NB4 (cell line): ENCODE measurements at places on chromosomes 7 and 10.
A peak's percentile ranks its signal among the peaks of the same experiment; 100 is the strongest.

DNA sequence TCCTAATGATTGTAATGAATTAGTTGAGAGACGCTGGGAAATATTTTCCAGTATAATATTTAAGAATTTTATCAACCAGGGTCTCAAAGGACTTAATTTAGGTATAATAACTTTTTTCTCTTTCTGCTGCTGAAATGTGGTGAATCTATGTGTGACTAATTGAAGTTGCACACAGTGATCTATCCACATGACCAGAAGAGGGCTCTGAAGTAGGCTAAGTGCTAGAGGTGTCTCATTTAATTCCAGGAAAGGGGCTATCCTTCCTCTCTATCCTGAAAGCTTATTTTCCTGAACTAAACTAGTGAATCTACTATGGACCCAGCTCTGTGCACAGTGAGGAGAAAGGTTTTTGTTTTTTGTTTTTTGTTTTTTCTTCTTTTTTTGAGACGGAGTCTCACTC lies 294.4 kb upstream of the MYO3A start:
- no peak for DNase-seq

GRCh38 chr7:110620110-110620735 lies 470.7 kb upstream of the LRRN3 start:
- no peak for DNase-seq

GRCh38 chr10:125350519-125350918 lies 190.2 kb upstream of the CTBP2 start:
- no peak for DNase-seq

GRCh38 chr10:133357285-133358161 lies at the start of gene FUOM:
TSS of gene FUOM (minus strand) at chr10:133358019. CDS start at chr10:133358007, 12 bp downstream.
- DNase-seq, result peak; percentile 93

- DNase-seq, result peak; percentile 77
Observed at GRCh38 chr10:30467651-30468338, 33.8 kb downstream of the MAP3K8 start.

GRCh38 chr7:72438491-72438890 lies 26.4 kb upstream of the CALN1 start:
- DNase-seq, result no peak

DNA sequence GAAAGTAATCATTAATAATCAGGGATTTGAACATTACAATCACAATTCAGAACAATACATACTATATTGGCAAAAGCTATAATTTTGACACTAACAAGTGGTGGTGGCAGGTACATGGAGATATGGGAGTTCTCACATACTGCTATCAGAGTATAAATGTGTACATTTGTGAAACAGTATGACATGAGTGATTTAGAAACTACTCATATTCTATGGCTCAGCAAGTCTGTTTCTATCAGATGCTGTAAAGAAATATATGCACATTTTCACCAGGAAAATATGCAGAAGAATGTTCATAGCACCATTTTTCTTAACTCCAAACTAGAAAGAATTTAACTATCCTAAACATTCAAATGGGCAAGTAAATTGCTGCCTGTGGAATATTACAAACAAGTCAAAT lies 620.0 kb downstream of the SH2D4B start:
- DNase-seq, result no peak

GRCh38 chr10:121113385-121113696 lies 262.2 kb downstream of the WDR11 start:
- DNase-seq, result no peak

GRCh38 chr7:101784292-101785127 lies 32.9 kb upstream of the CUX1 start:
- DNase-seq, result peak; percentile 79

- no peak for DNase-seq
Observed at GRCh38 chr7:35454575-35455385, 200.9 kb upstream of the TBX20 start.

DNA sequence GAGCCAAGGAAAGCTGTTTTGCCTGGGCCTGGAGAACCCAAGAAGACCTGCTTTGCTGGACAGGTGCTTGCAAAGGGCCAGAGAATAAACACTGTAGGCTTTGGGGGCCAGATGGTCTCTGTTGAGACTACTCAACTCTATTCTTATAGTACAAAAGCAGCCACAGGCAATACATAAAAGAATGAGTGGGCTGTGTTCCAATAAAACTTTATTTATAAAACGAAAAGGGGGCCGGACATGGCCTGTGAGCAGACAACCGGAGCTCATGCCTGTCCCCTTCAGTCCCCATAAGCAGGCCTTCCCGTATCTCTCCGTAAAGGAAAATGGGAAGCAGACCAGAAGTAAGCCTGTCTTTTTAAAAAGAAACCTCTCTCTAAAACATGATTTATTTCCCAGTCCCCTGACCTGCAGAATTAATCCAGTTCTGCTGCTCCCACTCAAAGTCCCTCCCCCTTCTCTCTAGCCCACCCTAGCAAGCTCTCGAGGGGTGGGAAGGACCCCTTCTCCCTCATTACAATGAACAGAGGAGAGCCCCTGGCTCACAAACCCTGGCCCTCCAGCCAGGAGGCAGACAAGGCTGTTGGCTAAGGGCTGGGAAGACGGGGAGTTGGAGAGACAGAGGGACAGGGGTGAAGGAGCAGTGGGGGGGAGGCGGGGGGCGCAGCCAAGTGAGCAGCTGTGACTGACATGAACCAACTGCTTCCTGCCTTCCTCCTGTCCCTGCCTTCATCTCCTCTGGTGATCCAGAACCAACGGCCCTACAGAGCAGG lies 177.8 kb downstream of the NEURL1 start:
- DNase-seq, result no peak

- DNase-seq, result peak; percentile 50
Observed at GRCh38 chr7:124152859-124153692, 120.2 kb upstream of the TMEM229A start.

GRCh38 chr7:45174966-45175765 lies 17.6 kb downstream of the RAMP3 start:
- DNase-seq, result no peak

- DNase-seq, result no peak
Observed at GRCh38 chr7:113279256-113279655, 160.9 kb upstream of the SMIM30 start.

DNA sequence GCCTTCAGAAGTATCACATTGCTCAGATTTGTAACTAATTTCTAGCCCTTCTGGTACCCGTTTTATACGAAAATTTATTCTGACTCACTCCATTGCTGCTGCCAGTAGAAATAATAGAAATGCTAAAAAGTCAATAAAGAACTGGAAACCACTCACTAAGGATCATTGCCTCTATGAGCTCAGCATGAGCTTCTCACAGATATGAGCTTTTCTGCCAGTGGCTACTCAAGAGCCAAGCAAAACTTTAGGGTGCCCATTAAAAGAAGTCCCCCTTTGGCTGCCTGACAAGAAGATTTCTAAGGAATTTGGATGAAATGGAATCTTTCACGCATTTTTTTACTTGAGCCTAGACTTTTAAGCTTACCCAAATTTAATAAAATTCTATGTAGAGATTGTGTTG lies 52.5 kb downstream of the GPR37 start:
- no peak for DNase-seq

DNA sequence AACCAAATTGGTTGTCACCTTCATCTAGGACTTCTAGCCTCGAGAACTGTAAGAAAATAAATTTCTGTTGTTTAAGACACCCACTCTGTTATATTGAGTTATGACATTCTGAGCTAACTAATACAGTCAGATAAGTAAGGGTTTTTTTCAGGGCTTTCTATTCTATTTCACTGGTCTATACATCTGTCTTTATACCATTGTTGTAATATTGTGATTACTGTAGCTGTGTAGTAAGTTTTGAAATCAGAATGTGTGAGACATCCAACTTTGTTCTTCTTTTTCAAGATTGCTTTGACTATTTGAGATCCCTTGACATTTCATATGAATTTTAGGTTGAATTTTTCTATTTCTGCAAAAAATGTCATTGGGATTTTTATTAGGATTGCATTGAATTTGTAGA lies 7.5 kb downstream of the IFIT1 start:
- DNase-seq, result no peak

- DNase-seq, result no peak
Observed at GRCh38 chr10:110151467-110151866, 55.9 kb upstream of the MXI1 start.

DNA sequence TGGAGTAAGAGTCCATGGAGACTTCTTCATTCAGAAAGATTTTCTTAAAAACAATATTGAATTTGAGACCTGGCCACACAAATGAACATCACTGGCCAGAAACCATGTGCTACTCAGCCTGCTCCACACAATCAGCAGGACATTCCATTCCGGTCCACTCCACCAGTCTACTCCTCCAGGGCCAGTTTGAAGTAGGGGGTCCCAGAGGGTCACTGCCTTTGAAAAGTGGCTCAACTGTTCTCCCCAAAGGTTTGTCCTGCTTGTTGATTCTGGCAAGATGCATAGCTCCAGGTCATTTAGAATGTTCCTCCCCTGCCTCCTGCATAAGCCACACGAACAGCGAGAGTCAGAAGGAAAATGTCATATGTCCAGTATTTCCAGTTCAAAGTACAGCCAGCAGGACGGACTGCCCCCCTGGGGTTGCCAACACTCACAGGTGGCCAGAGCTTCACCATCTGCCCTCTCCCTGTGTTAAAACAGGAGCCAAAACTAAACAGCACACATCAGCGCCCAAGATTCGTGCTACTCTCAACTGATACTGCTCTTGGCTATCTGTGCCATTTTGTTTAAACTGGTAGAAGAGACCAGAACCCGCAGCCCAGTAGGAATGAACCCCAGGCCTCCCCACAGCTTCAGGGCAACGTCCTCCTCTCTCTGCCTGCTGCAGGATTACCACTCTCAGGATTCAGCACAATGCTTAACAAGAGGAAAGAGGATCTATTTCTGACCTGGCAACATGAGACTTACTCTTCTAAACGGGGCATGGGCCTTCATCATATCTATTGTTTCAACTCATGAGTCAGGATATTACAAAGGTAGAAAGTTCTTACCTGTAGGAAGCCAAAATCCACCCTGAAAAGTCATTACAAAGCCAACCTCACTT lies 11.3 kb downstream of the GRB10 start:
- DNase-seq, result no peak

DNA sequence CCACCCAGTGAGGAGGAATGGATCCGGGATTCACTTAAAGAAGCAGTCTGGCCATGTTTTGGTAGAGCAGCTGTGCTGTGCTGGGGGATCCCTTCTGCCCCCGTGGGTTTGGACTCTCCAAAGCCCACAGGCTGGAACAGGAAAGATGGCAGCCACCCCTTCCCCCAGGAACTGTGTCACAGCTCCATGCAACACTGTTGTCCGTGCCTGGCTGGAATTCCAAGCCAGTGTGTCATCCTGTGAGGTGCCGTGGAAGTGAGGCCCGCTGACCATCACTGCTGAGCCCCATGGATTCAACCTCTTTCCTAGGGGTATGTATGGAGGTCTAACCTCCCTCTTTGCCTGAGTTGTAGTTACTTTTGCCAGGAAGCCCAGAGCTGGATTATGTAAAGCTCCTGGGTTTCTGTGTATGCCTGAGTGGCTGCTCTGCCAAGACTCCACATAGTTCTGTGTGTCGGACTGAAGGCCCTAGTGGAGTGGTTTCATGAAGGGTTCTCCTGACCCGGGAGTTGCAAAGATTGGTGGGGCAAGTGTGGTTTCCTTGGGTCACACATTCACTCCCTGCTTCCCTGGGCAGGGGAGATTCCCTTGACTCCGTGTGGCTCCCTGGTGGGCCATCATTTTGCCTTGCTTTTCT lies 35.1 kb upstream of the PCGF5 start:
- no peak for DNase-seq

DNA sequence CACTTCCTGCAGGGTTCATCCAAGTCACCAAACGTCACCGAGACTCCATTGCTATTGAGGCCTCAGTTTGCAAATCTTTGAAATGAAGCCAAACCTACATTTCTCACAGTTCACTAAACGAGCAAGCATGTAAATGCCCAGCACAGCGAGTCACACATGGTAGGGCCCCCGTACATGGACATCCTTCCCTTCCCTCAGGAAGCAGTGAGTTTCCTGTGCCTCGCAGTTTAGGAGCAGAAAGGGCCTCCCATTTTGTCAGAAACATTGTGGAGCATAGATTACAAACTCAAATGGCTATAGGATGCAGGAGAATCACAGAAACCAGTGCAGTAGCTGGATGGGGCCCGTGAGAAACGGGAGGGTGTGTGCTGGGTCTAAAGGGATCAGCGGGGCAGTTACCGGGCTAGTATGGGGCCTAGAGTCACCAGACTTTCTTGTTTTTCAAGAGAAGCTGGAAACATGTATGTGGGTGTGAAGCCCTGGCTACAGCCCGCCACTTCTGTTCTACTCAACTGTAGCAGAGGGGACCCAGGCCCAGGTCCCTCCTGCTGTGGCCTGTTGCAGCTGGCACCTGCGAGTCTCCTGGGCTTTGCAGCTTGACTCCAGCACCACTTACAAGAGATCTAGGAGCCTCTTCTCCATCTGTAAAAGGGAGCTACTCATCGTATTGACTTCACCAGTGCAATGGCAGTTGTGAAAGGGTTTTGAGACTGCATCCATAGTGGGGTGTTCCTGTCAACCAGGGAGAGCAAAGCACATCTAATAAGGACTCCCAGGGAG lies 14.2 kb upstream of the SLC18A3 start:
- no peak for DNase-seq

DNA sequence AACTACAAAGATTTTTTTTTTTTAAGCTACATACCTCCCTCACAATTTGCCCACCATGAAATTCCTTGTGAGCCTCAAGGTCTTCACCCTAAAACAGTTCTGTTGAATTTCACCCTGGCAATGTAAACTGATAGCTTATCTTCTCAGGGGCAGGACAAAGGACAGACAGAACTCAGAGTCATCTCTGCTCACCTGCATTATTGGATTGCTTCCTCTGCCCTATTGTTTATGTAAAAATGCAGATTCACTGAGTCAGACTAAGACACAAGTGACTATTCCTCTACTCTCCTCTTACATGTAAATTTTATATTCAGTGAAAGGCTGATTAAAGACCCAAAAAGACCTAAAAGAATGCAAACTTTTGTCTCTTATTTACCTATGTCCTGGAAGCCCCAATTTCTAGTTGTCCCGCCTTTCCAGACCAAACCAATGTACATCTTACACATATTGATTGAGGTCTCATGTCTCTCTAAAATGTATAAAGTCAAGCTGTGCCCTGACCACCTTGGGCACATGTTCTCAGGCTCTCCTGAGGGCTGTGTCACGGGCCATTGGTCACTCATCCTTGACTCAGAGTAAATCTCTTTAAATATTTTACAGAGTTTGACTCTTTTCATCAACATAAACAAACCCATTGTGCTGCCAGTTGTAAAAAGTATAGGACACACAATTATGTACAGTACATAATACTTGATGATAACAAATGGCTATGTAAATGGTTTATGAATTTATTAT lies 440.2 kb downstream of the HTR7 start:
- DNase-seq, result no peak

GRCh38 chr7:1176891-1177373 lies 16.9 kb upstream of the ZFAND2A start:
- DNase-seq, result peak; percentile 91

GRCh38 chr10:106609470-106610266 lies 554.8 kb downstream of the SORCS1 start:
- DNase-seq, result peak; percentile 14

GRCh38 chr7:159038066-159038465 lies 106.6 kb downstream of the VIPR2 start:
- DNase-seq, result no peak

GRCh38 chr10:72194949-72195348 lies 20.9 kb upstream of the ANAPC16 start:
- DNase-seq, result no peak
